CD14-positive monocyte (primary cell): ENCODE measurements at places on chromosomes 5 and 9.
A peak's percentile ranks its signal among the peaks of the same experiment; 100 is the strongest.

GRCh38 chr9:131094622-131095021, 1.7 kb upstream of the AIF1L start:
- DNase-seq: no peak

GRCh38 chr5:138649316-138649720, 74.1 kb upstream of the HSPA9 start:
- no peak for DNase-seq

- no peak for DNase-seq
These were observed 4.1 kb upstream of the CXXC5 start for GRCh38 chr5:139644001-139644456.

- DNase-seq: no peak
These were observed 36.5 kb downstream of the RGS3 start for GRCh38 chr9:113499876-113500497.

- no peak for DNase-seq
These were observed 15.0 kb downstream of the TLX3 start for GRCh38 chr5:171323806-171324632.

DNA sequence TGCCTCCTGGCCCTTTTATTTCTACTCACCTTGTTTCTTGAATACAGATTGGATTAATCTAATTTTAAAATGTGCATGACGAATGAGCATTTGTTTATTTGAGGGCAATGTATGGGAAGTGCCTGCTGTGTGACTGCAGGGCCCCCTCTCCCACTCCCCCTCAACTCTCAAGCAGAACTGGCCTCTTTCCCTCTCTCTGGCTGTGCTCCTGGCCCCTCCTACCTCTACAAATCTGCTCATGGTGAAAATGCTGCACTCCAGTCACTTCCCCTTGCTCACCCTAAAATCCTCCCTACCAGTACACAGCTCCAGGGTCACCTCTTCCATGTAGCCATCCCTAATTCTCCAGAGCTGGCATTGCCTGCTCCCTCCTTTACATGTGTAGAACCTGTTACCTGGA, 17.2 kb upstream of the NDST1 start:
- no peak for DNase-seq

DNA sequence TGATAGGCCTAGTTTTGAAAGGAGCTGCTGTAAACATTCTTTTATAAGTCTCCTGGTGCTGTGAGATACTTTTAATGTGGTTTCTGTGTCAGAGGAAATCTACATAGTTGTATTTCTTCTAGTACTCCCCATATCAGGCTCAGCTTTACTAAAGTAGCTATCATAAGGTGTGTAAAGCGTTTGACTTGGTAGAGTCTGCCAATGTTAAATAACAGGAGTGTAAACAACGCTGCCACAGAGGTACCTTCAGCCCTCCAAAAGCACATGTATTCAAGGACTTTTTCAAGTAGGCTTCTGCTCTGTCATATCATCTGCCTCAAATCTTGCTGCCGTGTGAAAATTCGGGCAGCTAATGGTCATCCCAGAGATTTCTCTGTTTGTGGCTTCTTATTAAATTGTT, 142.7 kb downstream of the ZSWIM6 start:
- no peak for DNase-seq

GRCh38 chr9:89718651-89719050, 113.8 kb downstream of the GADD45G start:
- no peak for DNase-seq

DNA sequence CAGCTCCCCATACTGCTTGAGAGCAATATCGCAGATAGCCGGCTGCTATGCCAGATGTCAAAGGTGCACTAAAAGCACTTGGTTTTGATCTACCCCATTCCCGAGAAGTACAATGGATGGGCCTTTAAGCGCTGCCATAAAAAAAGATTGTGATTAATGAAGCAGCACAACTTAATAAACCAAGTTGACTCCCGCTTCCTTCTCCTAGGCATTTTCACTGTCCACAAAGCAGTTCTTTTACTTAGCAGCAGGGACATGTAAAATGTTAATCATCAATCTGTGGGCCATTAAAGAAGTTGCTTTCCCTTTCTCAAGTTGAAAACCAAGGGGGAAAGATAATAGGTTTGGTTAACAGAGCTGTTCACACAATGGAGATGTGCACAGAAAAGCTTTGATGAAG, 176.4 kb downstream of the TRPM6 start:
- DNase-seq: no peak

GRCh38 chr5:107184066-107184465, 486.7 kb downstream of the EFNA5 start:
- no peak for DNase-seq

DNA sequence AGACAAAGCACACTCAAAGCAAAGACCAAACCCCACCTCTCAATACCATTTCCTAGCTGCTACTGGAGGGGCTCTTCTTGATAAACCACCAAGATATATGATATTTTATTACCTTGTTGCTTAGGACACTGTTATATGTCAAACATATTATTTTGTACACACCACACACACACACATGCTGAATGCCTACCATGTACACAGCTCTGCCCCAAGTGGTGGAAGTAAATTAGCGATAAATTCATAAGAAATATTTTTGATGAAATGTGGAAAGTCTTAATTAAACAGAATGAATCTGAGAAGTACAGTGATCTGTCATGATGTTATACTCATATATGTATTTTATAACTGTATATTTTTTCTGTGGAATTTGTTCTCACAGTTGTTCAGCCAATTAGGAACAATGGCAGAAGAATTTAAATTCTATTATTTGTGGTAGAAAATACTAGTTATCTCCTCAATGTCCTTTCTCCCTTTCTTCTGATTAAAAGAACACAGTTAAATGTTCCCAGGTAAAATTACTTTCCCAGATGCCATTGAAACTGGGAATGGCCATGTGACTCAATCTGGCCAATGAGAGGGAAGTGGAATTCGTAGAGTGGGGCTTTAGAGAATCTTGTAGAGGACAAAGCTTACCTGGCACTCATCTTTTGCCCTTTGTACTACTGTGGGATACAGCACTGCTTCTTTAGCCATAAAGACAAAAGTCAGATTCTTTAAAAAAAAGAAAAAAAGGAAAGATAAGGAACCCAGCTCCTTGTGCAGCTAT, 156.5 kb downstream of the SNCAIP start:
- no peak for DNase-seq

GRCh38 chr5:90472783-90473395, 1.7 kb downstream of the MBLAC2 start:
- no peak for DNase-seq

DNA sequence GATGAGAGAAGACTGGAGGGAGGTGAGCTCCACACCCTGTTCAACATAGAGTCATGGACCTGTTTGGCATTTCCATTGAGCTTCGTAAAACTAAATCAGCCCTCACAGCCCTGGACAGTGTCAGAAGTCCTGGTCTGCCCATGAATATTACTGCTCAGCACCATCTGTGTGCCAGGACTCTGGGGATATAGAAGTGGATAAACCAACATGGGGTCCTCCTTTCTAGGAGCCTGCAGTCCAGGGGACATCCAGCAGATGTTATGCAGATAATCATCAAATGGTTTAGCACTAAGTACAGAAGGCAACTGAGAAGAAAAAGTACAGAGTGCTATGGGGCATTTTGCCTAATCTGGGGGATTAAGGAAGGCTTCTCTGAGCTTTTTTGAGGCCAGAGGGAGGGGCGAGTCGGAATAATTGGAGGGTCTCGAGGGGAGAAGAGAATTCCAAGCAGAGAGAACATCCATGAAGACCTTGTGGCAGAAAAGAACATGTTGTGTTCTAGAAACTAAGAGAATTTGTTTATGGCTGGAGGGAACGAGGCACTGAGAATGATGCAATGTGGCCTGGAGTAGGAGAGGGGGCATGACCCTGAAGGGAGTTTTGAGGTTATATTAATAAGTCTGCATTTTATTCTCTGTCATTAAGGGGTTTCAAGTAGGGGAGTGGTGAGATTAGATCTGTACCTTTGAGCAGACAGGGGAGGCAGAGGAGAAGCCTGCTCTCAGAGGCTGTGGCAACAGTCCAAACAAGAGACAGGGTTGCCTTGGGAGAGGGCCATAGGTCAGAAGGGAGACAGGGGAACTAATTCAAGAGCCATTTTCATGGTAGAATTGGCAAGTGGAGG, 63.5 kb upstream of the SLC2A8 start:
- DNase-seq: no peak

GRCh38 chr5:124139477-124139876, 607.0 kb downstream of the ZNF608 start:
- no peak for DNase-seq

- DNase-seq: no peak
These were observed 118.3 kb downstream of the SYK start for GRCh38 chr9:90919883-90920282.

- no peak for DNase-seq
These were observed 408.9 kb upstream of the DMAC1 start for GRCh38 chr9:8208465-8208864.

GRCh38 chr9:137320555-137321384, 18.7 kb upstream of the NRARP start:
- peak; percentile 59 for DNase-seq

- no peak for DNase-seq
These were observed 96.8 kb downstream of the CAMK4 start for GRCh38 chr5:111320953-111321352.

- DNase-seq: no peak
These were observed 183.4 kb downstream of the DMRT2 start for GRCh38 chr9:1233568-1233967.

DNA sequence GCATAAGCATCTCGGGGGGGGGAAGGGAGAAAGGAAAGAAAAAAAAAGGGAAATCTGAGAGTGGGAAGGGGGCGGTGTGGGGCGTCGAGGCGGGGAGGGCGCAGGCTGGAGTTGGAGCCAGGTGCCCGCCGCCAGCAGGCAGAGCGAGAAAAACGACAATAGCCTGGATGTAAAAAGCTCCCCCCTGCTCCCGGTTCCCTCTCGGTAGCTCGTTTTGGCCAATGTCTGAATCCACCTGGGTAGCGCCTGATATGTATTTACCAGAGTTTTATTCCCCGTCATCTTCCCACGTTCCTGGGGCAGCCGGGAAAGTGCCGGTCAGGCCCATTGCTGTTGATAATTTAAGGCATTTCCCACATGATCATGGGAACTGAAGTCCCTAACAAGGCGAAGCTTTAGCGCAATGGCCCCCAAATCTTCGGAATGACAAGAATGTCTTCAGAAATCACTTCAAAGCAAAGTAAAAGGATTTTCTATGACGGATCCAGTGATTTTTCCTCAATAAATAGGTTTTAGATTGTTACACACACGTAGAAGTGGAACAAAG, 3.0 kb upstream of the OTP start:
- no peak for DNase-seq
